ENCODE measurements at places on chromosomes 1 and 21. TPM values are rescaled to one million over a fixed set of nuclear protein-coding genes. Genes with fewer than 3 reads are reported as not detected.
A peak's percentile ranks its signal among the peaks of the same experiment; 100 is the strongest.

CD2 gene
- not detected for total RNA-seq

ADAM30 gene
- total RNA-seq = not detected

GNG4 gene
- 0.22 TPM for total RNA-seq

DMBX1 gene
- total RNA-seq = not detected

RGS8 gene
- not detected for total RNA-seq

HTR1D gene
- under 0.01 TPM for total RNA-seq

SLC44A3 gene
- 2.0 TPM for total RNA-seq

SETD4 gene
- 5.0 TPM for total RNA-seq

CCNL2 gene
- total RNA-seq = 57.9 TPM

PHLDA3 gene
- 8.9 TPM for total RNA-seq

SAMD11 gene
- total RNA-seq = not detected

KRTAP7-1 gene
- not detected for total RNA-seq

CDC42BPA gene
- 51.6 TPM for total RNA-seq

ZBTB8A gene
- total RNA-seq = 5.7 TPM

TSACC gene
- total RNA-seq = not detected

GPR37L1 gene
- total RNA-seq = not detected

GRCh38 chr1:94501935-94502334, 39.6 kb downstream of the F3 start:
- DNase-seq = no peak

DNA sequence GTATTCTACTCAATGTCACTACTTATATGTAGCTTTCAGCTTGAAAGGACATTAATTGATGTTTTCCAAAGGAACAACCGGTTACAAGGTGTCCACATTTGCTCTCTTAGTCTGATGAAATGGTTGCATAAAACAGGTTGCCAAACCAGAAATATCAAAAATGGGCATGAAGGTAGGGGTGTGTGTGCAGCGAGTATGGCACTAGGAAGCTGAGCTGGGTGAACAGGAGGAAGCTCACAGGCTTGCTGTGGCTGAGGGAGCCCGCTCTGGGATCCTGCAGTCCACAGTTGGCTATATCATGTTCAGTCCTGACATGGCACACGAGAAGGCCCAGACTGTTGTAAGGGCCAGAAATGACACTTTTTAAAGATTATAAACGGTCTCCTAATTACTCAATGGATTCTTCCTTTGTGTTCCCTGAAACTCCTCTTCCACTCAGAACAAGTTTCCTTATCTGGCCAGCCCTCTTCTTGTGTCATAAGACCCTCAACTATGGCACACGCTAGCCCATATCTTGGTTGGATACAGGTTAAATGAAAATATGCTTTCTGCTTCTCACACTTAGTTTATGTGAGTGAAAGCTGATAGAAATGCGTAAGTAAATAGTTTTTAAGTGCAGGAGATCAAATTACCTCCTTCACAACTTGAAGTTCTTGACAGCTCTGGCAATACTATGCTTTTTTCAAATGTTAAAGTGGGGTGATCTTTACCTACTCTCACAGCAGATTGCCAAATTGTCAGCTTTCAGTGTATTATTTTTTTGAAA, 201.5 kb downstream of the LMO4 start:
- no peak for DNase-seq

GRCh38 chr1:193070386-193070753, 11.0 kb downstream of the RO60 start:
- peak; percentile 6 for DNase-seq

DNA sequence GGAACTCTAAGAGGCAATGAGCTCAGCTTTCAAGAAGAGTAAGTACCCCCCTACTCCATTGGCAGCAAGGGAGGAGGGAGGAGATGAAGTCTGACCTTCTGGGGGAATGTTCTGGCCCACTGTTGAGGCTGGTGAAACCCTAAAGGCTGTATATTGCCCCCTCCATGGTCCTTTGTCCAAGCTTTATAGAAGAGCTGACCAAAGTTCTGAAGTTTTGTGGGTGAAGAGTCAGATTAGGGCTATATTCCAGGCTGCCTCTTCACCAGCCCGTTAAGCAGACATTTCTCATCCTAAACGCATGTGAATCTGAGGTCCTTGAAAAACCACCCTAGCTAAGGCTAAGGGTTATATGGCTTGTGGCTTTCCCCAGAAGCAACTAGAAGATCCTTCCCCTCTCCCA, 1.4 kb downstream of the C1orf94 start:
- DNase-seq = no peak

GRCh38 chr1:145937436-145937835, 10.2 kb upstream of the RBM8A start:
- DNase-seq = no peak

DNA sequence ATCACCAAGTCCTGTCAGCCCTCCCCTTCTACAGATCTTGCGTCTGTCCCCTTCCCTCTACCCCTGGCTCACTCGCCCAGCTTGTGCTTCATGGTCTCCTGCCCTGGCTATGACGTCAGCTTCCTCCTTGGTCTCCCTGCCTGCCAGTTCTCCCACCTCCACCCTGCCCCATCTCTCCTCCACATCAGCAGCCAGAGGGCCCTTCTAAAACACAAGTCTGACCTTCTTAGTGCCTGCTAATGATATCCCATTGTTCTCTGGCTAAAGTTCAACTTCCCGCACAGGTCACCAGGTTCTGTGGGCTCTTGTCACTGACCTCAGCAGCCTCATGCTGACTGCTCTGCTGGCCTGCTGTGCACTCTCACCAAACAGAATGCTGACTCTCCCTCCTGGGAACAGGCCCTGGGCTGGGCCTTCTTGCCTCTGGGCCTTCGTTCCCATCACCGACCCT, 24.7 kb upstream of the MYCL start:
- DNase-seq = peak; percentile 34

DNA sequence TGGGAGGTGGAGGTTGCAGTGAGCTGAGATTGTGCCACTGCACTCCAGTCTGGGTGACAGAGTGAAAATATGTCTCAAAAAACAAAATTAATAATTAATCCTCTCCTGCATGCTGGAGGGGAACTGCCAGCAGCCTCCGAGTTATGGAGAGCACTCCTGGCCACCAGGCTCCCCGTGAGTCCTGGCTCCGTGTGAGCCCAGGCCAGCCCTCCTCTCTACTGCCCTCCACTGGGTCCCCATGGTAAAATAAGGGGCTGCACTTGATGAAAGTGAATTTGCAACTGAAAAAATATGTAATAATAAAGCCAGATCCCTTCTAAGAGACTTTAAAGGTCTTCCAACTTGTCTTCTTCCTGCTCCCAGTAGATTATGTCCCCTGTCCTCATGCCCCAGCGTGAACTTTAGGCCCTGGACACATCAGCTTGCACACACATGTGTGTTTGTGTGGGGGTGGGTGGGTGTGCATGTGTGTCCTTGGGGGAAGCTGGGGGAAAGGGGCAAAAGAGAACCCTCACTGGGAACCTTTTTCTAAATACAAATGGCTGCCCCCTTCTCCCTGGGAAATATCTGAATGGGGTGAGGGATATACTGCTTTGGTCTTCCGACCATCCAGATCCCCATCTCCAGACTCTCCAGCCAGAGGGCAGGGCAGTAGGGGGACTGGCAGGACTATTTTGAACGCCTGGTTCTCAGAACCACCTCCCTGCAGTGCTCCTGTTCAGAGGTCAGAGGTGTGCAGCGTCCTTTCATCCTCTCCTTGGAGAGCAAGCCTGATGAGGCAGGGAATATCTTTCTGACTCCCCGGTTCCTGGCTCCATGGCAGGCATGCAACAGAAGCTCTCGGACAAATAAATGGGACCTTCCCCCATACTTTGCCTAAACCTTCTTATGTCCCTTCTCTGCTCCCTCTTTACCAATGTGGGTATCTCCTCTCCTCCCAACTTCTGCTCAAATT, 26.2 kb downstream of the NEK2 start:
- peak; percentile 88 for DNase-seq

- no peak for DNase-seq
These were observed 8.7 kb downstream of the CSF1 start for GRCh38 chr1:109919303-109919702.

GRCh38 chr1:35270836-35271235, 2.3 kb downstream of the ZMYM4 start:
- DNase-seq = no peak

- DNase-seq = no peak
These were observed 112.2 kb downstream of the ITSN1 start for GRCh38 chr21:33754481-33754880.

- DNase-seq = peak; percentile 12
These were observed 22.5 kb downstream of the CHD5 start for GRCh38 chr1:6157528-6158174.

DNA sequence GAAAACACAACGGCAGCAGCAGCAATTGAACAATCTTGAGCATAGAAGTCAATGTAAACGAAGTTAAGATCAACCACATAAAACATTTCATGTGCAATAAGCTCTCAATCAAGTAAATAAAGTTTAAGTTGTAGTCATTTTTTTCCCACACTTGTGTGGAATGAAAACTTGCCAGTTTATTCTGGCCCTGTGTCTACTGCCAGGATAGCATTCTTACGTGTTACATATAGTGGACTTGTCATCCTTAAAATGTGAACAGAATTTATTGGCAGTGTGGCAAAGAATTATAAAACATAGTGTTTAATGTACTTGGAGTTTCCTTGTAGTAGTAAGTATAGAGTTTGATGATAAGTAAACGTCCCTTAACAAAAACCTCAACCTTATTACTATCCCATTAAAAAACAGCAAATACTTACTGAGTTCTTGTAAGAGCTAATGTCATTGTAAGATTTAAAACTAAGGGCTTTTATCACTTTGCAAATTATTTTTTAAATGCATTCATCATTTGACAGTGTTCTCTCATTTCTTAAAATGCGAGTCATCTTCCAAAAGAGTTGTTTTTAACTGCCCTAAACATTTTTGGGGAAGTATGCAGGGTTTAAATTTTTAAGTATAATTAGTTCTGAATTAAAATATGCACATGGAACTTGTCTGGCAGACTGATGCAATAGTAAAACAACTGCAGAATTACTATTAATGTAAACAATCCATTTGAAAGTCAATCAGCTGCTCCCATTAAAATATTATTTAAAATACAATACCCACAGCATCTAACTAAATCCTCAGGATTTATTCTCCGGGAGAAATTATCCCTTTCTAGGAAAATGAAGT, 7.9 kb downstream of the COX20 start:
- no peak for DNase-seq

DNA sequence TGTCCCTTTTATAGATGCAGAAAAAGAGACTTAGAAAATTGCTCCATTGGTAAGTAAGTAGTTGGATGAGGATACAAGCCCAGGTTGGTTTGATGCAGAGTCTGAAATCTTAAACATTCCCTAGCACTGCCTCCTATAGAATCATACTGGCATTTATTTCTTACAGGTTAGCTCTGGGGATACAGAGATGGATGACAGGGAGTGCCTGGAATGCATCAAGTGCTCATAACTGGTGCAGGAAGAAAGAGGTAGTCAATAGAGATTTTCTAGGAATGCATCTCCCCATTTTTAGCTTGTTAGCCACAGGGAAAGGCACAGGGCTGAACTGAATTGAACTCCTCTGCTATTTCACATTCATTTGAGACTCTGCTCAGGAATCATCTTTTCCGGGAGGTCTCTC, 269.0 kb upstream of the USP24 start:
- no peak for DNase-seq

GRCh38 chr1:184828369-184828717, 73.7 kb upstream of the EDEM3 start:
- DNase-seq = no peak

GRCh38 chr1:99764439-99764838, 2.0 kb downstream of the FRRS1 start:
- no peak for DNase-seq

- DNase-seq = no peak
These were observed 68.0 kb downstream of the ADAMTS1 start for GRCh38 chr21:26777166-26777565.

- DNase-seq = no peak
These were observed 10.5 kb downstream of the C1orf115 start for GRCh38 chr1:220700556-220701179.

- DNase-seq = no peak
These were observed 50.0 kb downstream of the KIAA0319L start for GRCh38 chr1:35506960-35507912.

DNA sequence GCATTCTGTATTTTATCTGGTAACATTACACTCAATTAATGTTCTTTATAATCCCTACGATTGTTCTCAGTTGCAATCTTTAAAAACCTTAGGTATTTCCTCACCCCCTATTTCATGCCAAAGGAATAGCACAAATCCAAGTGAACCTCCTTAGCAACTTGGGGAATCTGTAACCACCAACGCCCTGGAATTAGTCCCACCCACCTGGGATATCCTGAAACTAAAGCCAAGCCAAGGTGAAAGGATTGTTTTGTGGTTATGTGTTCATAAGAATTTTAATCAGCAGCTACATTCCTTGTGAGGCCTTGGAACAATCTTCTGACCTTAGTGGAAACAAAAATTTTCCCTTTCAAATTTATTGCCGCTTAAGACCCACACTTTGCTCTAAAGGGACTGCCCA, 908.7 kb downstream of the TTLL7 start:
- DNase-seq = no peak

GRCh38 chr1:232282498-232282897, 347.4 kb downstream of the SIPA1L2 start:
- DNase-seq = no peak

GRCh38 chr1:227895828-227896685, 51.7 kb downstream of the WNT9A start:
- DNase-seq = no peak

DNA sequence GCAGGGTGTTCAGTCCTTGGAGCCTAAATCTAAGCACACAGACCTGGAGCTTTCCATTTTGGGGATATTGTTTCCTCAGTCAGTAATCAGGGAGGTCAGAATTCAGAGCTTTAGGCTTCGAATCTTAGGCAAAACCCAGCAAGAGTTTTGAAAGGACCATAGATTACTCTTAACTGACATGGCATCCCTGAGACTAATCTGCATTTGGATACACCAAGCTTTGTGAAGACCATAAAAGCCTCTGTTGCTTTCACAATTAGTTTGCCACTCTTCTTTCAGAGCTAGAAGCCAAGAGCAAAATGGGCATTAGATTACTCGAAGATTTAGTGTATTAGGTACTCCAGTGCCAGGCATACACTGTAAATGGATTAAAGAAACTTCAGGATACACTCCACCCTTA, 131.8 kb upstream of the GREM2 start:
- no peak for DNase-seq

GRCh38 chr21:16330082-16330907, 600.5 kb downstream of the USP25 start:
- peak; percentile 81 for DNase-seq

DNA sequence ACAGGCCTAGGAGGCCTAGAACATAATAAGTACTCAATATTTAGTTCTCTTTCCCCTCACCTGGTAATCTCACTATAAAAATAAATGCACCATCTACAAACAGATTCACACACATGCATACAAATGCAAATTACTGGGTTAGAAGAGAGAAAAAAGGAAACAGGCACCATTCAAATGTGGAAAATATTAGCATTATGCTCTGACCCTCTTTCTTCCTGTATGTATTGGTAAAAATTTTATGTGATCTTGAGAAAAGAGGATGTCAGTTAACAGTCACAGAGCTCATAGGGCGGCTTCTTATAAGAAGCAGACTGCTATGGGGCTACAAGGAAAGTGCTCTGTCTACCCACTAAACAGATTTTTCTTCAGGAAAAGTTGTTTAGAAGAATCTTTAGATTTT, 565.4 kb downstream of the LMO4 start:
- no peak for DNase-seq

All from lung microvascular endothelial cell (primary cell).